ENCODE measurements at places on chromosomes 6 and 20.

GRCh38 chr6:7726416-7727085 lies 652 bp downstream of the BMP6 start:
- DNase-seq = peak; percentile 16

GRCh38 chr6:151675746-151676459 lies 131.6 kb upstream of the ESR1 start:
- DNase-seq = peak; percentile 33

DNA sequence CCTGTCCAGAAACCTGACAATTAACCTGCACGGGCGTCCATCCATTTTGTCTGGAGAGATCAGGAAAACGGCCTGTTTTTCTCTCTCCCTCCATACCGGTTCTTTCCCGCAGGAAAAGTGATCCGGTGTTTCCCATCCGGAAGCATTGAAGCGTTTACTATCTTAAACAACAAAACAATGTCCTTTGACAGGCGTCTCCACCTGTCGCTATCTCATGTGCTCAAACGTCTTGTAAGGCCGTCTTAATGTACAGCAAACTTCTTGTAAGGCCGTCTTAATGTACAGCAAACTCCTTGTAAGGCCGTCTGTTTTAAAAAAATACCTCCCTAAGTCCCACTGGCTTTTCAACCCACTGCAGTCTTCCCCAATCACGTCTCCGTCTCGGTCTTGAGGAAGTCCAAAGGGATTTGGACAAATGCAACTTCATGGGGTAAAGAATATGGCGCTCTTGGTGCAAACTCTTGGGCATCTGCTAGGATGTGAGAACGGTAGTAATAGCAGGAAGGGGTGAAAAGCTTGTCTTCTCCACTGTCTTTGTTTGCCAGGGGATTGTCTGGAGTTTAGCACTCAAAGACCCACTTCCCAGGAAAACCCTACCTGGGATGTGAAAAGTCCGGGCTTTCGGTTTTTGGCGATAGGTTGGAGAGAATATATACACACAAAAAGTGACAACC lies 29.9 kb upstream of the TRIM27 start:
- DNase-seq = no peak

DNA sequence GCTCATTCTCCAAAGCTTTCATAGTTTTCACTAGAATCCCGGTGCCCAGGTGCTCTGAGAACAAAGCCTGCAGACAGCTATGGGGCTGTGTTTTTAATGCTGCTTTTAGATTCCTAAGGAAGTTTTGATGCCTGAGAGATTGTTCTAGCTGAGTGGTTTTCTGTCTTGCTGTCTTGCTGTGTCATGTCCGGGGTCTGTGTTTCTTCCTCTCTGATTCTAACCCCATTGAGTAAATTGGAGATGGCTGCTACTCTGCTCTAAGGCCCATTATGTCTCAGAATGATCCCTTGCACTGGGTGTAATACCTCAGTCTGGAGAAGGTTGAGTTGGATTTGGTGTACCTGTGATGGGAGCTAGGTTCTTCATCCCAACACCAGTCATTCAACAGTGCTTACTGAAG lies 63.4 kb downstream of the ARID1B start:
- DNase-seq = no peak

GRCh38 chr20:11755071-11755841 lies 162.4 kb upstream of the BTBD3 start:
- DNase-seq = no peak

DNA sequence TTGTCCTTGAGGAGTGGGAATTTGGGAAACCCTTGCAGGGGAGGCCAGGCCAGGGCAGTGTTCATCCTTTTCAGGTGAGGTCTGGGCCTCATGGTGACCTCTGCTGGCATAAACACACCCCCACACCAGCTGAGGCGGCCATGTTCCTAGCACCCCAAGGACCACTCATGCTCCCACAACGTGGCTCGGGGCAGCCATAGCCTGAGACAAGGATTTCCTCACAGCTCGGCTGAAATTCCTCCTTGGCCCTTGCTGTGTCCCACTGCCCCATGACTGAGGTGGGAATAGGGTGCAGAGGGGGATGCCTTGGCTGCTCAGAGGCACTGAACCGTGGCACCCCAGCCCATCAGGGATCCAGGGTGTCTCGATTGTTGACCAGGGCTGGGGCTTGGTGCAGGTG lies 27.3 kb upstream of the SPDEF start:
- no peak for DNase-seq

GRCh38 chr6:151111670-151112069 lies 128.1 kb upstream of the AKAP12 start:
- DNase-seq = no peak

GRCh38 chr6:33160728-33161344 lies 31.4 kb downstream of the COL11A2 start:
- DNase-seq = no peak

DNA sequence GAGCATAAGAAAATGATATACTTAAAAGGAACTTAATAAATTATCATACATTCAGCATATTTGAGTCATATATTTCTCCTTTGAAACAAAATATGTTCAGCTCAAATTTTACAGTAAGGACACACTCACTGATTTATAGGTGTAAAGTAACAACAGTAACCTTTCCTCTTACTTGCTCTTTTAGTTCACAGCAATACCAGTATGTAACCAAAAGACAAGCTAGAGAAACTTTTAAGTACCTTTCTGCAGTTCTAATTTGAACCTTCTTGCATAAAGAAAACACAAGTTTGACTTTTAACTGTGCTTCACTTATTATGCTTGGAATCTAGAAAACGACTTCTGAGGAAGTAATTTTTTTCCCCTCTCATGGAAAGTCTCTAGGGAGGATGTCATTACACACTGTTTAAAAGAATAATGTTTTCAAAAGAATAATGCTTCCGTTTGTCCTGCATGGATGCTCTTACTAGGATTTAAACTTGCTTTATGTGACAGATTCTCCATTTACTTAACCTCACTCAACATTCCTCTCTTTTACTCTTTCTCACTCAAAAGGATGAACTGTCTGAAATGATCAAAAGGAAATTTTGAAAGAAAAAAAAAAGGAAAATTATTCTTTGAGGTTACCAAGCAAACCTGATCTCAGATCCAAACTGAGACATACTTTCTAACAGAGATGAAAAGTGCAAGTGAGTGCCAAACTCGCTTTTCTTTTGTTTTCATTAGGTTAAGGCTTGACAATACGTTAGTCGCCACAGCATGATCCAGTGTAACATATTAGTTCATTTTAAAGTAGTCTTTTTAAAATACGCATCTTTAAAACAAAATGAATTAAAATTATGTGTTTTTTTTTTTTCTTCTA lies 22.4 kb upstream of the CALHM6 start:
- DNase-seq = no peak

DNA sequence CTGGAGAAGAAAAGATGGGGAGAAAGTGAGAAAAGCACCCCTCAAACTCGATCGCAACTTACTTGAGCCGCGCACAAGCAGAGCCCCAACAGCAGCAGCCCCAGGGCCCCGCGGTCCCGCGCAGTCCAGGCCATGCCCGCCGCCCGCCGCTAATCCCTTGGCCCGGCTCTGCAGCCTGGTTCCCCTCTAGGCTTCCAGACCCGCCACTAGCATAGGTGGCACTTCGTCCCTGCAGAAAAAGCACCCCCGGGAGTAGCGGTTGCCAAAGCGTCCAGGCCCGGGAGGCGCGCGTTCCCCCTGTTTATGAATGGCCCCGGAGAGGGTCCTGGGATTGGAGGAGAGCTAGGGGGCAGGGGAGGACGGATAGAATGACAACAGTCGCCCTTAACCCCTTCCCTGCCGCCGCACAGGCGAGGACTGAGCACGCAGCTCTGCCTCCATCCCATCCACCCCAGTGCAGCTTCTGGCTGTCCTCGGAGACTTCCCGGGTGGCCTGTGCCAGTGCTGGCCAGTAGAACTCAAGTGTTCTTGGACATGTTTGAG lies 19.9 kb downstream of the COL9A1 start:
- DNase-seq = no peak

- no peak for DNase-seq
Observed at GRCh38 chr6:152268846-152269442, 368.2 kb downstream of the SYNE1 start.

Data from NCI-H1105 (cell line).